CD4-positive, alpha-beta T cell treated with Interleukin-6 for 4 hours (primary cell): ENCODE measurements at places on chromosomes 6 and 20.

- DNase-seq = no peak
Observed at GRCh38 chr20:23258747-23259121, 91.9 kb upstream of the NXT1 start.

GRCh38 chr6:159590835-159591234 lies 102.2 kb downstream of the SOD2 start:
- no peak for DNase-seq

GRCh38 chr20:58071991-58072390 lies 156.5 kb downstream of the ANKRD60 start:
- DNase-seq = no peak

GRCh38 chr6:5294392-5295211 lies 33.3 kb downstream of the FARS2 start:
- DNase-seq = no peak

GRCh38 chr20:64156136-64156885 lies 7.9 kb upstream of the MYT1 start:
- no peak for DNase-seq

GRCh38 chr6:117265410-117266256 lies at the start of gene VGLL2:
Gene VGLL2, plus strand, starts transcription at chr6:117265558. Its CDS starts 206 bp downstream, at chr6:117265764.
- no peak for DNase-seq

GRCh38 chr6:83132121-83132520 lies 60.9 kb downstream of the PGM3 start:
- DNase-seq = no peak

GRCh38 chr6:162372106-162372505 lies 355.5 kb downstream of the PRKN start:
- no peak for DNase-seq

DNA sequence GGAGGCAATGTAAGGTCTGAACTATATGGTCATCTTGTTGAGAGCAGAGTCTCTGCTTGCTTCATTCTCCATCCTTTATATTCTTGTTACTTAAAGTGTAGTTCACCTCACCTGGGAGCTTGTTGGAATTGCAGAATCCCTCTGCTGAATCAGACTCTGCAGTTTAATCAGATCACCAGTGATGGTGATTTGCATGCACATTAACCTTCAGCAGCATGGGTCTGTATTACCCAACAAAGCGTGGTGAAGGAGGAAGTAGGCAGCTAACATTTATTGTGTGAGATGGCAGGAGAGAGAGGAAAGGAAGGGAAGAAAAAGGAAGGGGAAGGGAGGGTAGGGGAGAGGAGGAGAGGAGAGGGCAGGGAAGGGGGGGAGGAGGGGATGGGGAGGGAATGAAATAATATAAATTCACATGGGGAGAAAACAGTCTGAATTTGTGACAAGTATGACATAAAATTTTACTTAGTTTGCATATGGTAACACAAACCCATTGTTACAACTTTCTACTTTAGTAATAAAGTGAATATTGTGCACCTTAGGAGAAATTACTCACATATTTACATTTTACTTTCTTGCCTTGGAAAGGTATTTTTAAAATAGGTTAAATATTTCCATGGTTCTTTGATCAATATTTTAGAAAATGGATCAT lies 740.7 kb downstream of the DHX35 start:
- DNase-seq = no peak

- DNase-seq = no peak
Observed at GRCh38 chr20:44910690-44911262, 916 bp downstream of the PABPC1L start.

DNA sequence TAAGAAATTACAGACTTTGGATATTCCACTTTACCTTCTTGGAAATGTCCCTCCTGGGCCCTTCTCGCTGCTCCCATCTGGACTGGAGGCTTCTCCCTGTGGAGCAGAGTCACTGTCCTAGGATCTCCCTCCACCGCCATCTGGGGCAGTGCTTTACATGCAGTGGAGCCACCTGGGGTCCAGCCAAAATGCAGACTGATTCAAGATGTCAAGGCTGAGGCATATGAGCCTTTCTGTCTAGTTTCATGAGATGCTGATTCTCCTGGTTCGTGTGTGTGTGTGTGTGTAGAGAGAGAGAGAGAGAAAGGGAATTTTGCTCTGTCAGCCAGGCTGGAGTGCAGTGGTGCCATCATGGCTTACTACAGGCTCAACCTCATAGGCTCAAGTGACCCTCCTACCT lies 14.9 kb downstream of the MICA start:
- DNase-seq = no peak

DNA sequence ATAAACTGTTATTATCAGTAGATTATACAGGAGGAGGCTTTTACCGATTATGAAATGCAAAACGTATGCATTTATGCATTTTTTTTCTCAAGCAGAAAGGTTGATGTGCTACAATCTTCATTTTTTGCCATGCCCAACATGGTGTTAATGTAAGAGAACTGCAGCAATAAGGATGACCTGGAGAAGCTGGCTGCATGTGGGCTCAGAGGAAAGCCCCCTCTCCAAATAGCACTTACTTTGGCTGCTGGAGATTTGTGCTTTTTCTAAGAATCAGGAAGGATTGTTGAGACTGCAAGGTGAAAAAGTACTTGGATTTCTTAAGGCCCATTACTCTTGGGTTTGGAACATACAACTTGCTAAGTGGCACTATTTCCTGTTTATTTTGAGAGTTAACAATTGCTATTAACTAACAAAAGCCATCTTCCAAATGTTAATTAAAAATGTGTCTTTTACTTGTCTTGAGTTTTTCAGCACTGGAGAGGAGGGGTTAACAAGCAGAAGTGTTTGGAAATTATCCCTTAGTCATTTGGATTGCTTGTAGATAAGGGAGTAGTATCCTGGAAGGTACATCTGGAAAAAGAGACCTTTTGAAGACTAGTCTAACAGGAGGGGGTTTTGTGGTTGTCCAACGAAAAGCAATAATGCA lies 5.6 kb downstream of the SOX4 start:
- no peak for DNase-seq

- no peak for DNase-seq
Observed at GRCh38 chr6:31865205-31866118, 2.8 kb upstream of the NEU1 start.

GRCh38 chr6:7050872-7051779 lies 56.6 kb upstream of the RREB1 start:
- peak; percentile 56 for DNase-seq

- no peak for DNase-seq
Observed at GRCh38 chr6:36940027-36940426, 14.5 kb upstream of the PI16 start.

- peak; percentile 26 for DNase-seq
Observed at GRCh38 chr20:45444050-45444449, 25.5 kb upstream of the WFDC2 start.

DNA sequence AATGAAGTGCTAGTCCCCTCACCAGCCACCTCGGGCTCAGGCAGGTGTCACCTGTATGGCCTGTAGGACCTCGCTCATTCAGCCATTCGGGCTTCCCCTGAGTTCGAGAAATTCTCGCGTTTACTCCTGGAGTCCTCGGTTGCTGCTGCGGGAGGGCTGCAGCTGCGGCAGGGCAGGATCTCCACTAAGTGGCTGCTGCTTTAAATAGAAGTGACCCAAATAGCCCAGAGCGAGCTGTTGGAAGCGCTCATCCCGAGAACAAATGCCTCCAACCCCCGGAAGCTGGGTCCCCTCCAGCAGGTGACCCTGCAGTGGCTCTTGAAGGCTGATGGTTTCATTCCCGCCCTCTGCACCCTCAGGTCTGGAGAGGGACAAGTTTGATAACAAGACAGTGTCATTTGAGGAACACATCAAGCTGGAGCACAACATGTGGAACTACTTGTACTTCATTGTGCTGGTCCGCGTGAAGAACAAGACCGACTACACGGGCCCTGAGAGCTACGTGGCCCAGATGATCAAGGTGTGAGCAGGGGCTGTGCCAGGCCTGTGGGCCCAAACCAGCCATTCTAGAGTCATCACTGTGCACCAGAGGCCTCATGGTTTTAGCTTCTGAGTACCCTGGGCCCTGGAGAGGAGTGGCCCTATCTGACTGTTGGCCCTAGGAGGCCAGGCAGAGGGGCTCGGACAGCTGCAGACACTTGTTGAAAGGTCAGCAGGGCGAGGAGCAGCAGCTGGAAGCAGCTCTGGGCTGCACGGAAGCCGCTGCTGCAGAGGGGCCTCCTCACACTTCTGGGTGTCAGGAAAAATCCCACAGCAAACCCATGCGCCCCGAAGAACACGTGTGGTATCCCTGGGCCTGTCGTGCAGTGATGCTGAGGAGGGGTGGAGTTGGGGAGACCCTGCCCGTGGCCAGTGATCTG lies 18.1 kb downstream of the UQCC2 start:
- DNase-seq = no peak

DNA sequence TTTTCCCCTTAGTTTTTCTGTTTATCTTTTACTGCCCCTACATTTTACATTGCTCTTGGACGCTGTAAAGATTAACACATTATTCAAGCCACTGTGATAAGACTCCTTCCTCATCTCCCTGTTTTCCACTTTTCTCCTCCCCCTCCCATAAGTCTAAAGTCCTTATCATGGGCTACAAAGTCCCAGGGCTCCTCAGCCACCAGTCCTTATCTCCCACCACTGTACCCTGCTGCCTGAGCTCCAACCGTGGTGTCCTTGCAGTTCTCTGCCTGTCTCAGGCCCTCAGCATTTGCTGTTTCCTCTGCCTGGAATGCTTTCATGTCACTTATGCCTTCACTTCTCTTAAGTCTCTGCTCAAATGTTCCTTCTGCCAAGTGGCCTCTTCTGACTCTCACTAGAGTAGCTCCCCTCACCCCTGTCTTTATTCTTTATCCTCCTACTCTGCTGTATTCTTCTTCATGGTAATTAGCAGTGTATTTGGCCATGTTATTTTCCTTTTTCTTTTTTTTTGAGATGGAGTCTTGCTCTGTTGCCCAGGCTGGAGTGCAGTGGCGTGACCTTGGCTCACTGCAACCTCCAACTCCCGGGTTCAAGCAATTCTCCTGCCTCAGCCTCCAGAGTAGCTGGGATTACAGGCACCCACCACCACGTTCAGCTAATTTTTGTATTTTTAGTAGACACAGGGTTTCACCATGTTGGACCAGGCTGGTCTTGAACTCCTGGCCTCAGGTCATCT lies 10.8 kb upstream of the LATS1 start:
- no peak for DNase-seq

DNA sequence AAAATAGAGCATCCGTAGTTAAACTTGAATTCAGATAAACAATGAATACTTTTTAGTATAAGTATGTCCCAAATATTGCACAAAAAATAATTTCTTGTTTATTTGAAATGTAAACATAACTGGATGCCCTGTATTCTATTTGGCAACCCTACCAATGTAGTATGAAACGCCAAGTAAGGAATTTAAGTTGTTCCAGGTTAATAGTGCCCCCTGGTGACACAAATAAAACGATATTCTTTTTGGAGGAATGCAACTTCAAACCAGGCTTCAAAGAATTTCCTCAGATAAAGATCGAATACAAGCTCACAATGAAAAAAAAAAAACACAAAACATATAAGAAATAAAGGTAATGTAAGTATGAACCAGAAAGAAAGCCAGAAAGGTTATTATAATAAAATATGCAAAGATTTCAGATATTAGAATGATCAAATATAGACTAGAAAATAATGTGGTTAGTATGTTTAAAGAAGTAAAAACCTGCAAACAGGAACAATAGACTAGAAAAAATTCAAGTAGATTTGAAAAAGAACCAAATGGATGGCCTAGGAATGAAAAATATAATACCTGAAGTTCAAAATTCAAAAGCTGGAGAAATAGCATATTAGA lies 18.4 kb upstream of the AKAP7 start:
- peak; percentile 3 for DNase-seq

DNA sequence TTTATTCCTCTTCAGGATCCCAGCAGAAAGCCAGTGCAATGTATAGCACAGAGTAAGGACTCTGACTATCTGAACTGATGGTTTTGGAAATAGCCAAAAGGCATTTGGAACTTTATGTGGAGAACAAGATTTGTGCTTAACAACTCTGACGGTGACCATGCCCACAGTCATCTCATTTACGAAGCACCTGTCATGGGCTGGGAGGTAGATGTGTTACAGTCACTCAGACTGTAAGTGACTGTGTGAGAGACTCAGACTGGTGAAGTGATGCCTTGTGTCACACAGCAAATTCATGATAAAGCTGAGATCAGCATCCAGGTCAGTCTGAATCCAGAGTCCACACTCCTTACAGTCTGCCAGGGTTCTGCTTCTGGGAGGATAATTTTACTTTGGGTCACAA lies 23.9 kb upstream of the FAM83C start:
- DNase-seq = no peak

DNA sequence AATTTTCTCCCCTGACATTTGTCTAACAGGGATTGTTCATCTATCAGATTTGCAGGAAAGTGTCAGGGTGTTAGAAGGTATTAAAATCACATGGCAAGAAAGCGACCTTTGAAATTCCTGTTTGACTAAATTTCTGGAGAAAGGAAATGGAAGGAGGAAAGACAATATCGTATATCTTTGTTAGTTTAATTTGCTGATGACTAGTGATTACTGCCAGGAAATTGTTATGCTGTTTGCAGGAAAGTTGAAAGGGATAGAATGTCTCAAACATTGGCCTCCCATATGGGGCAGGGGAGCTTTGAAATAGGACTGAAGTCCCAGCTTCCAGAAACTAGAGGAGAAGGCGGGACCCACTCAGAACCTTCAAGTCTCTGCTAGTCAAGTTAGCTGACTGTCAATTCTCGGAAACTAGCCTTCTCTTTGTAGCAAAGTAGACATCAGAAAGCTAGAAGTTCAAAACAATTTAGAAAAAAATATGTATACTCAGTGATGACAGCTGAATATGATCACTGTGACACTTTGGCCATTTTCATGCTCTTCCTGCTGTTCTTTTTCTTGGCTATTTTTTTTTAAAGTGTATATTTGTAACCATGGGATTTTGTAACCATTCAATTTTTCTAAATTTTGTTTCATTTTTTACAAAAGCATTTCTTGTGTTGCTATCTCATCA lies 53.4 kb upstream of the RALGAPA2 start:
- no peak for DNase-seq

DNA sequence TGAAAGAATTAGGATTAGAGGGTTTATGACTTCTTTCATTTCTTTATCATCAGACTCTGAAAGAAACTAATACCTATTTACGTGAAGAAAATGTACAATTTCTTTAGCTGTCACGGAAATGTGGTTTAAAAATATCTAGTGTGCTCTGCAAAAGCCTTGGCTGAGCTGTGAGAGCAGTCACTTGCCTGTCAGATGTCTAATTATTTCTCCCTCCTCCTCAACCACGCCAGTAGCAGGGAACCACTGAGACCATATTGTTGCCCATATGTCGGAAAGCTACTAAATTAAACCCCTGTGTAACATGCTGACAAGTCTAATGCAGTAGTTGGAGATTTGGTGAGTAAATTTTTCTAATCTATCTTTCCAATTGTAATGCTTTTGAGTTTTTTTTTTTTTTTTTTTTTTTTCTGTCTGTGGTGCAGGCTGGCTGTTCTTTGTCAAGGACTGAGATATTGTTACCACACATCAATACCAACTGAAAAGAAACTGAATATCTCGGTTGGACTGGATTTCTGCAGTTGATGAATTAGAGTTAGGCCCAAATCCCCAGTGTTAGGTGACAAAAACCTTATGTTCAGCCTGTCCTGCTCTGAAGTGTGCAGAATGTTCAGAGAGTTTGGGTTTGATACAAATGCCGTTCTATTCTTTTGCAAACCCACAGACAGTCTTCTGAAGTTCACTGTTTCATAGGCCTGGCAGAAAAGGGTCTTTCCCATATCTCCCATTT lies 302.9 kb upstream of the SYNCRIP start:
- no peak for DNase-seq
